ENCODE measurements at places on chromosomes 12 and 14.

DNA sequence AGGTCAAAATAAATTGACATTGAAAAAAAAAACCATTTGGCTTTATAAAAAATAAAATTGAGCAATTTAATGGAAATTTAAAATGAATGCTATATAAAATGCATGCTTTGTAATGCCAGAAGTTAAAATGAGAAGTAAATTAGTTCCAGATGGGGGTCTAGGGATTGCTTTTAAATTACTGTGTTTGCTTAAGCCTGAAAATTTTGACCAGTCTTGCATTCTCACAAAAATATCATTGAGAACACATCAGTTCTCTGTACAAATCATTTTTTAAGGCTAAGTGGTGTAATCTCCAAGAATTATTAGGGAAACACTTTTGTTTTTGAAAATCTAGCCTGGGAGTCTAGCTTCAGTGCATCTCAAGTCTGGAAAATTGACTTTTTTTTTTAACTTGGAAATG lies 90.7 kb downstream of the RERG start:
- DNase-seq: no peak

DNA sequence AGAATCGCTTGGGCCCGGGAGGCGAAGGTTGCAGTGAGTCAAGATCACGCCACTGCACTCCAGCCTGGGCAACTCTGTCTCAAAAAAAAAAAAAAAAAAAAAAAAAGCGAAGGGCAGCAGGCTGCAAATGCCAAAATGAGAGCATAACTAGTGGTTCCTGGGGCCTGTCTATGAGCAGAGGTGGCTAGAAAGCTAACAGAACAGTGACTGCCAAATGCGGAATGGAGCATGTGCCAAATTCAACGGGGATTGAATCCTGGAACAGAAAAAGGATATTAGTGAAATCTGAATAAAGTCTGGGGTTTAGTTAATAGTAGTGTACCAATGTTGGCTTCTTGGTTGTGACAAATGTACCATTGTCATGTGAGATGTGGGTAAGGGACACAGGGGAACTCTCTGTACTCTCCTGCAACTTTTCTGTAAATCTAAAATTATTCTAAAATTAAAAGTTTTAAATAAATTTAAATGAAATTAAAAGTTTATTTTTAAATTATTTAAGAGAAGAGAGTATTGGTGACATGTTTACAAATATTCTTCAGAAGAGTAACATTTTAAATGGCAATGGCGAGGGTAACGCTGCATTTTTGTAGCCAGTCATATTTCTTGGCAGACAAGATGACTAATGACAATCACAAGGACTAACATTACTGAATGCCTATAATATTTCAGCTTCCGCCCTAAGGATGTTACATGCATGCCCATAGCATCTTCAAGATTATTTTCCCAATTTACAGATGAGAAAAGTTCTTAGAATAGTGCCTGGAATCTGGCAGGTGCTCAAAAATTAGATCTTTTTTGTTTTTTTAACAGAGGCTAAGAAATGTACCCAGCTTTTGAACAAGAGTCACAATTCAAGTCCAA lies 28.9 kb upstream of the NUDT4 start:
- DNase-seq: no peak

DNA sequence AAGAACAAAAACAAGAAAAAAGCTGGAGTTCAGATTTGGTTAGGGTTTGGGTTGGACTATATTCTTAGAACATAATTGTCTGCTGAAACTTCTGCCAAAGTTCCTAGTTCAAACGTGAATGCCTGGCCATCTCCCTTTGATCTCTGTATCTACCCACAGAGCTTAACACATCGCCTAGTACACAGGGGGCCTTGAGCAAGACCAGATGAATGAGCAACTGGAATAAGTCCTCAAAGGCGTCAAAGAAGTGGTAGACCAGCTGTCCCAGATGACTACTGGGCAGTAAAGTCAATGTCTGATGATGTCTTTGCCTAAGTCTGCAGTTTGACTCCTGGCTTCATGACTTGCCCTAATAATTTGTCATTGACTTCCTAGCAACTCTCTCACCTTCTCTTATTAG lies 13.9 kb upstream of the STAB2 start:
- DNase-seq: no peak

DNA sequence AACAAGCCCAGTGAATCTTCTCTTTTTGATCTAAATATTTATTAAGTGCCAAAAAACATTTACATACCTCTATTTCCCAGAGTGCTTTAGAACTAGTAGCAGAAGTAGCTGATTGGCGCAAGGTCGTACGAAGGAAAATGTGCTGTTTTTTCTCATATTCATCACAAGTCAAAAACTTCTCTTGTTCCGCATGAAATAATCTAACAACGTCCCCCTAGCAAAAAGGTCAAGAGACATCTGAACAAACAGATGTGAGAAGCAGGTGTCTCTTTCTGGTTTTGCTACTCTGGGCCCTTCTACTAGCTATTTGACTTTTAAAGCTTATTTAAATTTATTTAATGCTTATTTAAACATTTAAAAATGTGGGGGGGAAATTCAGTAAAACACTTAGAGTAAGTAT lies 117.8 kb downstream of the ITPR2 start:
- no peak for DNase-seq

DNA sequence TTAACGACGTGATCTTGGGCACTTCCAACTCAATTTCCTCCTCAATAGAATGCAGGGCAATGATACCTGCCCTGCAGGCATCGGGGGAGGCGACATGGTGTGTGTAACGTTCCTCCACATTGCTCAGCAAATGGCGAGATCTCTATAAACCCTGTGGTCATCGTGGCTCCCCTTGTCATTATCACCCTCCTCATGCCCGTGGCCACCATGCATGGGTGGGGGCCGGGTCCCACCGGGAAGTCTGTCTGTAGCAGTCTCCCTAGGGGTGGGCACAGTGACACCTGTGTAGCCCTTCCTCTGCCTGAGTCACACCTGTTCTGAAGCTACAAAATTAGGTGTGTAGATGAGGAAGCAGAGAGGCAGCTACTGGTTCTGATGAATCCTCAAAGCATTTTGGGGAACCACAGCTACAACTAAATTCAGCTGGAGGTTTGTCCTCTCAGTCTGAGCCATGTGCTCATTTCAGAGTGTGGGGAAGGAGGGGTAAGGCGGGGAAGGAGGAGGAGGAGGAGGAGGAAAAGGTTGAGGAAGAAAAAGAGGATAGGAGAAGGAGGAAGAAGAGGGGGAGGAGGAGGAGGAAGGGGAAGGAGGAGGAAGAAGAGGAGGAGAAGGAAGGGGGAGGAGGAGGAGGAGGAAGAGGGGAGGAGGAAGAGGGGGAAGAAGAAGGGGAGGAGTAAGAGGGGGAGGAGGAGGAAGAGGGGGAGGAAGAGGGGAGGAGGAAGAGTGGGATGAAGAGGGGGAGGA lies 11.0 kb upstream of the CACNA2D4 start:
- DNase-seq: no peak

GRCh38 chr14:56422703-56423213 lies 156.8 kb upstream of the TMEM260 start:
- DNase-seq: no peak

- DNase-seq: no peak
These were observed 86.5 kb downstream of the CAND1 start for GRCh38 chr12:67355428-67356379.

DNA sequence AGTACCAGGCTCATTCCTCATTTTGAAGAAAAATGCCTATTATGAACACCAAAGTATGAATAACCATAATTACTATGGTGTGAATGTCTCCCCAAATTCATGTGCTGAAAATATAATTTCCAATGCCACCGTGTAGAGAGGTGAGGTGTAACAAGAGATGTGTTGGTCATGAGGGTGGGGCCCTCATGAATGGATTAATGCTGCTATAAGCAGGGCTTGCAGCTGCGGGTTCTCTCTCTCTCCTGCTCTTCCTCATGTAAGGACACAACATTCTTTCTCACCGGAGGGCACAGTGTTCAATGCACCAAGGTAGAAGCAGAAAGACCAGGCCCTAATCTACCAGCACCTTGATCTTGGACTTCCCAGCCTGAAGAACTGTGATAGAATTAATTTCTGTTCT lies 70.0 kb downstream of the TMTC1 start:
- DNase-seq: no peak

DNA sequence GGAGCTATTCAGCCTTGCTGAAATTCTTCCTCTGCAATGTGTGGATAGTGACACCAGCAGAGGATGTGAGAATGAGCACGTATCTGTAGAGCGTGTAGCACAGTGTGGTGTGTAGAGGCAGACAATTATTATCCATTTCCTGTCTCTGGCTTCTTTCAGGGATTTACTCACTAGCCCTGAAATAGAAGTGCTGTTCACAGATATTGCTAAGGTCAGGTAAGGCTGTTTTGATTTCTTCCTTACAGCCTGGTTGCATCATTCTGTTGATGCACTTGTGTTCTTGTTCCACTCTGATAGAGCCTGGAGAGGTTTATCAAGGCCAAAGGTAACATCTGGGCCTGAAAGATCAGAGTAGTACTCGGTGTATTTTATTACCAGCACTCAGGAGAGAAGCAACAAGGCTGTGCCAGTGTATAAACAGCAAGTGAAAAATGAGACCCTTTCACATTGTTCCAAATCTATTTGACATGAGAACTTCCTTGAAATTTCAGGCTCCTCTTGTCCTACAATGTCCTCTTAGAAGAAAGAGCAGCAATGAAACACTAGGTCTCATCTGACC lies 16.7 kb downstream of the ARG2 start:
- DNase-seq: no peak

DNA sequence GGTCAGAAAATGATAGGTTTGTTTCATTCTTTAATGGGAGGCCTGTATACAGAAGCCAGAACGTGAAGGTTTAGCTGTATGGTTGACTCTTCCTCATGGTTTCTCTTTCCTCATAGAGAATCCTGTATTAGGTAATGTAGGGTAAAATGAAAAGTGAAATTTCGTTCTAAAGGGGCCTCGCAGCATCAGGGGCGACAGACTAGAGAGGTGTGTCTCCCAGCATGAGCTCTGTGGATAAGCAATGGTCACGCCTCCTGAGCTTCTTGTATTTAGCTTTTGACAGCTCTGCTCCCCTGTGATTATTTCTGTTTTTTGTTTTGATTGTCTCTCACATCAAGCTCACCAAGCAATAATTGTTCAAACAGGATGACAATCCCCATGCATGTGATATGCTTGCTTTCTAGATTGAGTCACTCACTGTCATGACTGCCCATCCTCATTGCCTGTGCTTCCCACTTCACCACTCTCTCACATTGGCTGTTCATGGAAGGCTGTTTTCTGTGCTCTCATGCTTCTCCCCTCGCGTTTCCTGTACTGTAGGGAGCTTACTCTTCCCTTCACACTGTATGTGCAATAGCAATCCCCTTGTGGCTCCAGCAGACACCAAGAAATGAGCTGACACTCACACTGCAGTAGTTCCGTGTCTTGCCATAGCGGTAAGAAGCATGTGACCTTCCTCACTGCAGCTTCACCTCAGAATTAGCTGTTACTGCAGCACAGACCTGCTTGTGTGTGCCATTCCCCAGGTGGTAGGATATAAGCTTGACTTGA lies 44.0 kb downstream of the RAD52 start:
- no peak for DNase-seq

DNA sequence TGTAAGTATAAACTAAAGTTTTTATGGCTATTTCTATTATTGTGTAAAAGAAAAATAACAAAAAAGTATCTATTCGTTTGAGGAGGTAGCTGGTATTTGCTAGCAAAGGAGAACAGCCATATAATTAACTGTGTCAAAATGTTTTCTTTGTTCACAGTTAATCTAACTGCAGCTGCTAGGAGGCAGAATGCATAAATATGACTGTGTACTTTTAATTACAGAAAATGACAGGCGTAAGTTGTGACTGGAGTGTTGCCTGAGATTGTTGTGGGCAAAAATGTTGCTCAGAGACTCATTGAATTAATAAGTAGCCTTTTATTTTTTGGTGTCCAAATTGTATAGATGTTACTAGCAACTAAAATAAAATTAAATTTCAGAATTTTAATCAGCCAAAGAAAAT lies 33.5 kb downstream of the PTPRO start:
- no peak for DNase-seq

GRCh38 chr12:132779781-132780353 lies 18.2 kb upstream of the ANKLE2 start:
- DNase-seq: no peak

GRCh38 chr12:67524861-67525616 lies 123.5 kb upstream of the DYRK2 start:
- no peak for DNase-seq

GRCh38 chr14:36952689-36953088 lies 219.7 kb downstream of the SLC25A21 start:
- DNase-seq: no peak

DNA sequence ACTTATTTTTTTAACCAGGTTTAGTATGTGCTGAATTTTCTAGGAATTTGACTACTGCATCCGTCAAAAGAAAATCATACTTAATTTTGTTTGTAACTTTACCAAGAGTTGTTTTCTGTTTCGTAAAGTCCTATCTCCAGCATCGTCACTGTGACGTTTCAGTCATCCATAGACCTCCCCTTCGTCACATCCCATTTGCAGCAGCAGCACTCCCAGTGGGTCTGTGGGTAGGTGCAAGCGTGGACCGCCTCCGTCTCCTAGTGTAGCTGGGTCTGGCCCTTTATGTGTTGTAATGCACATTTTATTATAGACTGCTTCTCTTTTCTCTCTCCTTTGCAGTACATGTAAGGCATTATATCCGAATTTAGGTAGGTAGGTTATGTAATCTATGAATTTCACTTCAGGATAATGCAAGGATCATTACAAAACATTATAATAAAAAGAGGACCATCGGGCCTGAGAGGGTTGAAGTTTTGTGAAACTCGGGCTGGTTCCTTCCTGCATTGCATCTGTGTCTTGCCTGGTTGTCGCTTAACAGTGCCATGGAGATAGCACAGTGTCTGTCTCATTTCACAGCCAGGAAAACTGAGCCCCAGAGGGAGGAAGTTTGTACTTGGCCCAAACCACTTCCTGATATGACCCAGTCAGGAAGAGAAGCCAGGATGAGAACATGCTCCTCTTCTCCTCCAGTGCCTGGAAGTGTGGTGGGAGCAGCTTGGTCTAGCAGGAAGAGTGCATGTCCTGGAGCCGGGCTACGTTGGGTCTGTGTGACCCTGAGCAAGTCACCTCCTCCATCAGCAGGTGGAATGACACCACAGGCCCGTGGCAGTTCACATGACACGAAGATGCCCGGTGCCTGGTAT lies 41.3 kb downstream of the EVL start:
- DNase-seq: no peak

DNA sequence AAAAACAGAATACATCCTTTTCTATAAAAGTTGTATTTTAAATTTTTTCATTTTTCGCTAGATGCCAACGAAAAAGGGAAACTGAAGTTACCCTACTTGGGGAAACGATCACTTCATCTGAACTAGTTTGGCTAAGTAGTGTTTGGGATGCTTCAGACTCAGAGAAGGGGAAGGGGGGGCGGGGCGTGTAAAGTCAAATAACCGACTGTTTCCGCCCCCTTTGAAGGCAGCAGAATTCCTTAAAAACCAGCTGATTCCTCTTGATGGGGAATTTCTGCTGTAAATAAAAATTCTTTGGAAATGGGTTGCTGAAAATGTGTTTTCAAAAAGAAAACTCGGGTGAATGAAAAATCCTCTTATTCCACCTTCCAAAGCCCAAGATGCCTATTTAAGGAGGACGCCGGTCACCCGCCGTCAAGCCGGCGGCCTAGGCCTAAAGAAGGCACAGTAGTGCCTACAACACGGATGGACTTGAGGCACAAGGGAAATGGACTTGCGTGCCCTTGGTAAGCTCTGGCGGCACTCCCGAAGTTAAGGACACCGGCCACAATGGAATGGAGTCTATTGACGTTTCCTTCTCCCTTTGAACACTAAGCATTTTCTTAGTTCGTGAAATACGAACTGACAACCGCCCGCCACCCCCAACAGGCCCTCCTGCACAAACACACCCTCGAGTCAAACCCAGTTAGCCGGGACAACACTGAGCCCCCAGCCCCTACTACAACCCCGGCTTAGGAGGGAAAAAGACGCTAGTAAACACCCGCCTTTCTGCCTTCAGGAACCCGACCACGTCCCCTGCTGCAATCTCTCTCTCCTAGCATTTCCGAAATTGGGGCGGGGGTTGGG lies 1.9 kb downstream of the ATXN2 start:
- no peak for DNase-seq

Measured in D721Med (cell line).